ENCODE measurements at places on chromosomes 1 and 21.

- DNase-seq = peak; percentile 17
Measured at GRCh38 chr1:203408486-203409481, 57.9 kb upstream of the FMOD start.

GRCh38 chr1:61450872-61451571 is 273.9 kb downstream of the TM2D1 start:
- no peak for DNase-seq

- DNase-seq = peak; percentile 71
Measured at GRCh38 chr1:109975718-109976117, 8.8 kb upstream of the AHCYL1 start.

- no peak for DNase-seq
Measured at GRCh38 chr1:237701534-237701933, 189.2 kb downstream of the ZP4 start.

DNA sequence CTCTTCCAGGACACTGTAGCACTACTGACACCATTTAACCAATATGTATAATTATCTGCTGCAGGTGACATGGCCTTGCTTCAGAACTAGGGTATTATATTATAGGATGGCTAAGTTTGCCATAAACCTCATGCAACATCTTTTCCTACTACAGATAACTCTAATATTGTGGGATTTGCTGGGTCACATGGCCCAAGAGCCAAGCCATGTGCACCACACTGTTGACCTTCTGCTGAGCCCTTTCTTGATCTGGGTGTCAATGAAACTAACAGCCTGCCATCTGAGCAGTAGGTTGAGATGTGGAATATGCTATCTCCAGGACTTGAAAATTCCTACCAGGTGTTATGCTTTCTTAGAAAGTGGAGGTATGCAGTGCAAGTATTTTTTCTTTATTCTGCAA is 2291.1 kb downstream of the MRPL39 start:
- DNase-seq = no peak
